ENCODE measurements at places on chromosomes 2 and 18.

DNA sequence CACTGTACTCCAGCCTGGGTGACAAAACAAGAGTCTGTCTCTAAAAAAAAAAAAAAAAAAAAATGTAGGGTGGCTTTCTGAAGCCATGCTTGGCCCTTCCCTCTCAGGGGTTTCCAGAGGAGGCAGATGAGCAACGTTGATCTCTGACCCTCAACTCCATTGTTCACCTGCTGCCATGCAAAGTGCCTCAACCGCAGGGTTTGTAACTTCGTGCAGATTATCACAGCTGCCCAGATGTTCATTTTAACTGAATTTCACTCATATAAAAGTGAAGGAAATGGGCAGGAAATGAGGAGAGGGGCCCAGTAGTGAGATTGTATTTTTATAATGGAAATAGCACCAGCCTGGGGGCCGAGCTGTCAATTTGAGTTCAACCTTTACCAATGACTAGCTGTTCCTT, 14.9 kb upstream of the B3GNT2 start:
- no peak for DNase-seq

- DNase-seq: no peak
Observed at GRCh38 chr2:8376603-8377410, 305.0 kb upstream of the ID2 start.

DNA sequence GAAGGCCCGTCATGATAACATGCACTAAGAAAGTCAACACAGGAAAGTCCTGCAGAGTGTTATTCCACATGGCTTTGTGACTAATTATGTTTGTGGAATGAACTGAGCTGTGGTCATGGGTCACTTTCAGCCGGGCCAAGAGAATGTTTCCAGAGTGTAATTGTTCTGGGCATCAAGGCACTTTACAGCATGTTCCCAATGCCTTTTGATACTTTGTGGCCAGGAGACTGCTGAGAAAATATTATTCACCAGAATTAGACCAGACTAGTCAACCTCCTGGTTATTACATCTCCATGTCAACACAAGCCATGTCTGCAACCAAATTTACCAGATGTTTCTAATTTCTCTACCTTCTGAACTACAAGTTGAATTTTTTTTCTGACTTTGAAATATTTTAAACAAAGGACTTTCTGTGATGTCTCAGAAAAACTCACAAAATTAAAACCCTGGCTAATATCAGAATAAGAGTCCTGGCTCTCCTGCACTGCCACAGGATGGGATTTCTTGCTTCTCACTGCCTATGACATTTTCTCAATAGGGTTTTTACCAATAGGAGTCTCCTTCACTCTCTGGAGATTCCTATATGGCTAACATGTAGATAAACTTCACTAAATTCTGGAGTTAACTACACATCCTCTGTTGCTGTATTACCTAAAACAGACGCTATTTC, 90.6 kb upstream of the WDR75 start:
- DNase-seq: peak; percentile 29

DNA sequence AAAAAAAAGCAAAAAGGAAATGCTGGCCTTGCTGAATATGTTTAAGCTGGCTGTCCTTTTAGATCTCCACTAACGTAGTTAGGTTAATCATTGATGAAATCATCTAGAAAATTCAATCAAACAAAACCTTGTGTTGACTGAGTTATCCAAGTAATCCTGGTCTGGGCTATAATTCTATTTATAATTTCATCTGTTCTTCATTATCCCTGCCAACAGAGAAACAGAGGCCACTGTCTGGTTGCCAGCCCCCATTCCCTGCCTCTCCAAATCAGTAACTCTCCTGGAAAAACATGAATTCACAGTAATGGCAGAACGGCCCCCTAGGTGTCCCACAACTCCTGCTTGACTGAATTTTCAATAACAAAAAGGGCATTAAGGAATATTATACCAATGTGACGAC, 24.6 kb downstream of the DOCK10 start:
- DNase-seq: no peak

Measured in foreskin melanocyte (primary cell).